ENCODE measurements at places on chromosomes 2 and 18.
A peak's percentile ranks its signal among the peaks of the same experiment; 100 is the strongest.

DNA sequence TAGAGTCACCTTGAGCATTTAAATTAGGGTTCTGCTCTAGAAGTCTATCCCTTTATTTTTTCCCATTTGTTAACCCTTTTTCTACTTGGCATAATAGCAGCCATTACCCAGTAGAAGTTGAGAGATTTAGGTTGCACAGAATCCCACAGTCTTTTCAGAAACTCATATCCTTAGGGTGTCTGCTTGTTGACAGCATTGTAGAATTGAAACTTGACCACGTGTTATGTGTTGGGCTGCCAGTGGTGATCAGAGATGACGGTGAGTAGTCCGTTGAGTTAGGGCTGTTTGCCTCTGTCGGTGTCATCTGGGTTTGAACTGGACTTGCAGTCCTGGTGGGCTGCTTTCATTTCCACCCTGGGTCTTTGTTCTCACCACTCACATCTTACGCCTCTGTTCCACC is 114.4 kb downstream of the NEDD4L start:
- no peak for DNase-seq

GRCh38 chr2:20617081-20617575 is 33.8 kb downstream of the HS1BP3 start:
- DNase-seq: peak; percentile 80

- DNase-seq: no peak
Measured at GRCh38 chr18:74266161-74266560, 25.6 kb downstream of the CYB5A start.

DNA sequence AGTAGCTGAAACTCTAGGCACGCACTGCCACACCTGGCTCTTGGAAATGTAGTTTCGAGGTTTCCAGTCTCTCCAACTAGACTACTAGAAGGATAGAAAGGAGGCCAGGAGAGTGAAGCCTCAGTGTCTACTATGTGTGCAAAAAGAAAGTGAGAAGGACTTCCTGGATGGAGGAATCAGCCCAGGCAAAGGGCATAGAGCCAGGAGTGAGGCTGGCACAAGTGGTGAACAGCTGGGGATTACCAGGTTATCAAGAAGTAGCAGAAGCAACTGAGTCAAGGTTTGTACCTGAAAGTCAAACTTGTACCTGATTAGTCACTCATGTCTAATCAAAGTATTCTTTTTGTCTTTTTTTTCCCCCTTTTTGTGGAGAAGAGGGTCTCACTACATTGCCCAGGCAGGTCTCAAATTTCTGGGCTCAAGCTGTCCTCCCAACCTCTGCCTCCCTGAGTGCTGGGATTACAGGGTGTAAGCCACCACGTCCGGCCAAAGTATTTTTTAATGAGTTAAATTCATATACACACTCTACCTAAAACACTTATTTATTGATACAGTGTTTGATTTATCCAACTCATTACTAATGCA is 8.7 kb upstream of the FZD5 start:
- no peak for DNase-seq

Data from ELF-1 (cell line).